Breast epithelium (tissue), 4 donors: ENCODE measurements at places on chromosomes 2 and 18.

GRCh38 chr2:25632396-25632795 is 41.0 kb downstream of the DTNB start:
- H3K4me3 ChIP-seq = no peak overlapping the region
- no peaks in the 10 kb centered on the region for H3K4me1 ChIP-seq
- no peak for DNase-seq
- H3K27ac ChIP-seq = no peak overlapping the region

- H3K36me3 ChIP-seq = no peaks in the 10 kb centered on the region
- no peak overlapping the region for H3K4me3 ChIP-seq
- no peaks in the 10 kb centered on the region for H3K27me3 ChIP-seq
- no peaks in the 10 kb centered on the region for H3K4me1 ChIP-seq
- no peak overlapping the region for H3K27ac ChIP-seq
- DNase-seq = no peak
These were observed 85.4 kb downstream of the MEP1B start for GRCh38 chr18:32275221-32275620.

DNA sequence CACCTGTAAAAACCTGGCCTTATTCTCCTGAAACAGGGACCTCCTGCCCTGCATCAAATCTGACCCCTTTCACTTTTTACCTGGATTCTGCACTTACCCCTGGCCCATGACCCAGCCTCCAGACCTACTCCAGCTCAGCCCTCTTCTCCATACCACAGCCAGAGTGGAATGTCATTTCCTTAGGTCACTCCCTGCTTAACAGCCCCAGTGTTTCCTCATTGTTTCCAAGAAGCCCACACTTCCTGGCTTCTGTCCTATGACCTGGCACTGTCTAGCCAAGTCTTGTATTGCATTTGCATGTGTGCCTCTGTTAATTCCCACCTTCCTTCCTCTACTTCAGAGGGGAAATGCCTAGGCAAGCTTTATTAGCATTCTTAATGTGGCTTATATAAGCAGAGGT is 51.4 kb upstream of the TRIB2 start:
- H3K4me3 ChIP-seq = no peak overlapping the region
- H3K4me1 ChIP-seq = no peaks in the 10 kb centered on the region
- no peak overlapping the region for H3K27ac ChIP-seq
- H3K27me3 ChIP-seq = no peaks in the 10 kb centered on the region
- no peaks in the 10 kb centered on the region for H3K36me3 ChIP-seq

GRCh38 chr18:75467281-75467795 is 39.8 kb upstream of the SMIM21 start:
- no peak overlapping the region for H3K27ac ChIP-seq
- no peak overlapping the region for H3K4me3 ChIP-seq
- no peak for DNase-seq

GRCh38 chr2:206572725-206573124 is 69.6 kb upstream of the FAM237A start:
- H3K27me3 ChIP-seq = no peaks in the 10 kb centered on the region
- H3K27ac ChIP-seq = no peak overlapping the region
- no peak overlapping the region for H3K4me3 ChIP-seq
- no peaks in the 10 kb centered on the region for H3K4me1 ChIP-seq
- H3K36me3 ChIP-seq = no peaks in the 10 kb centered on the region

GRCh38 chr2:43127208-43127940 is 99.0 kb downstream of the ZFP36L2 start:
- no peaks in the 10 kb centered on the region for H3K36me3 ChIP-seq
- peaks cover 25% of the 10 kb centered on the region for H3K4me1 ChIP-seq
- DNase-seq = no peak
- H3K4me3 ChIP-seq = no peak overlapping the region

GRCh38 chr2:241546771-241547498 is 11.6 kb upstream of the BOK start:
- no peak overlapping the region for H3K27ac ChIP-seq
- H3K27me3 ChIP-seq = no peaks in the 10 kb centered on the region
- no peaks in the 10 kb centered on the region for H3K36me3 ChIP-seq

GRCh38 chr2:15010346-15010745 is 377.8 kb downstream of the LRATD1 start:
- no peak for DNase-seq
- H3K4me1 ChIP-seq = no peaks in the 10 kb centered on the region
- H3K4me3 ChIP-seq = no peak overlapping the region
- no peak overlapping the region for H3K27ac ChIP-seq
- H3K36me3 ChIP-seq = no peaks in the 10 kb centered on the region

DNA sequence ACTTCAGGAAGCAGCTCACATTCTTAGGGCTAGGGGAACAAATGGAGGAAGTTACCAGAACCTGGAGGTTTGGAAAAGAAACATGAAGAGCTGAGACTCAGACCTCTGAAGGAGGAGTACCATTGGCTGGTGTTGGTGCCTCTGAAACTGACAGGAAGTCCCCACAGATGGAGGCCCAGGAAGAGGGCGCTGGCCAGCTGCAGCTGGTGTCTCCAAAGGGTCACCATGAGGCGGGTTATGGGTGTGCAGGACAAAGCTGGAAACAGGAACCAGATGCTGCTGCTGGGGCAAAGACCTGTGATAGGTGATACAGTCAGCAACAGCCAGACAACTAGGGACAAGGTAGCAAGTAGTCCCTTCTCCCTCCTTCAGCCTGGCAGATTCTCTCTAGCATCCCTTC is 136.5 kb upstream of the SERPINE2 start:
- H3K27ac ChIP-seq = no peak overlapping the region
- H3K4me1 ChIP-seq = no peaks in the 10 kb centered on the region
- no peaks in the 10 kb centered on the region for H3K36me3 ChIP-seq
- H3K4me3 ChIP-seq = no peak overlapping the region

DNA sequence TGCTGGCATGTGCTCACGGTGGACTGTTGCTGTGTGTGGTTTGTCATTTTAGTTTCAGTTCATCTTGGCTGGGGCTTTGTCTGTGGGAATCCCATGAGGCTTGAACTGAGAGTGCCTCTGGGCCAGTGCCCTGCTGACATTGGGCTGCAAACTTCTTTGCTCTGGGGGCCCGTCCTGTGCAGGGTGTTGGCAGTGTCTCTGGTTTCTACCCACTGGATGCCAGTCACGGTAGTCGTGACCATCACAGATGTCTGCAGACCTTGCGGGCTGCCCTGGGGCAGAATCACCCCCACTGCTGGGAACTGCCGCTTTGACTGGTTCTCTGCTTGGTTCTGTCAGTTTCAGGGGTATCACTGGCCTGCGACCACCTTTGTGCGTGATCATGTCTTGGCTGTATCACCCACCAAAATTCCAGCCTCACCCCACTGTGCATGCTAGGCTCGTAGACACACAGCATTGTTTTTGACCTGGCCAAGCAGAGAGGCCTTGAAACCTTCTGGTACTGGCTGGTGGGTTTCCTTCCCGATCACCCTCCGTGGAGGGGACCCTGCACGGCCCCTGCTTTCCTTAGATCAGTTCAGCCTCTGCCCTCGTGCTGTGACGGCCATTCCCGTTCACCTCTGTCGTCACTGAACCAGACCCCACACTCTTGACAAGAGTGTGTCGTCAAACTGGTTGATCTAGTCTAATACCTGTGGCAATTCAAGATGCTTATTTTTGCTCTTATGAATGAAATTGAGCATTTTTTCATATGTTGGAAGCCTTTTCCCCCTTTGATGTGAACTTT is 57.6 kb downstream of the KCNG2 start:
- no peak overlapping the region for H3K4me3 ChIP-seq
- DNase-seq = no peak
- no peaks in the 10 kb centered on the region for H3K4me1 ChIP-seq
- H3K36me3 ChIP-seq = no peaks in the 10 kb centered on the region
- H3K27me3 ChIP-seq = no peaks in the 10 kb centered on the region
- no peak overlapping the region for H3K27ac ChIP-seq

- H3K27me3 ChIP-seq = no peaks in the 10 kb centered on the region
- H3K4me1 ChIP-seq = no peaks in the 10 kb centered on the region
- H3K4me3 ChIP-seq = no peak overlapping the region
- no peak for DNase-seq
These were observed 290.8 kb upstream of the MC4R start for GRCh38 chr18:60663060-60663989.

- no peaks in the 10 kb centered on the region for H3K27me3 ChIP-seq
- no peak overlapping the region for H3K27ac ChIP-seq
These were observed 46.0 kb downstream of the COX7A2L start for GRCh38 chr2:42314892-42315468.

DNA sequence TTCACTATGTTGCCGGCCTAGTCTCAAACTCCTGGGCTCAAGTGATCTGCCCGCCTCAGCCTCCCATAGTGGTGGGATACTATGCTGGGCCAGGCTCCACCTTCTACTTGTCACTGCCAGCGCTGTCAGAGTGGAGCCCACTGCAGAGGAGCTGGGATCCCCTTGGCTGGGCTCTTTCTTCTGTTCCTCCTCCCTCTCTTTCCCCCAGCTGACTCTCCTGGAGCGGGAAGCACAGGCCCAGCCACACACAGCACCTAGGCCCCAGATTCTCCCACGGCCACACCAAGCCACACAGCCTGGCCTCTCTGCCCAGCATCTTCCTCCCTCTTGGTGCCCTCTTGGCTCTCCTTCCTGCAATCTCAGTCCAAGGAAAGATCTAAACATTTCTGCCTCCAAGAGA is 3.7 kb upstream of the GAREM2 start:
- H3K27me3 ChIP-seq = peaks cover 10% of the 10 kb centered on the region
- no peak overlapping the region for H3K4me3 ChIP-seq
- no peak overlapping the region for H3K27ac ChIP-seq
- peaks cover 9% of the 10 kb centered on the region for H3K4me1 ChIP-seq
- no peaks in the 10 kb centered on the region for H3K36me3 ChIP-seq

GRCh38 chr2:212686285-212686895 is 147.8 kb upstream of the ERBB4 start:
- H3K4me3 ChIP-seq = no peak overlapping the region
- peak; percentile 26 for DNase-seq
- no peaks in the 10 kb centered on the region for H3K36me3 ChIP-seq
- no peaks in the 10 kb centered on the region for H3K27me3 ChIP-seq

DNA sequence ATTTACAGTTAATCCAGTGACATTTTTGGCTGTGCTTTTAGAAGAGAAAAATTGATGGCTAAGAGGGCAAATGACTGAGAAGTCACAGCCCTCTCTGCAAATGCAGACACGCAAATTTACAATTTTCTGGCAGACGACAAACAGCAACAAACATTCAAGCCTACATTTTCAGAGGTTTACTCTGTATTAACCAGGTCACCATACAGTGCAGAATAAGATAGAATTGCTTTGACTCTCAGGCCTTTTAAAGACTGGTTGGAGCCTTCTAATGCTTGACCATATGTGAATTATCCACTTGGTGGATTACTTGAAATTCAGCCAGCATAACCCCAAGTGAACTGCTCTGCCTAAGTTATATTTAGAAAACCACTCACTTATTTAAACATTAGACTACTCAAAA is 280.9 kb upstream of the STON1 start:
- no peaks in the 10 kb centered on the region for H3K27me3 ChIP-seq
- no peak overlapping the region for H3K4me3 ChIP-seq
- H3K36me3 ChIP-seq = no peaks in the 10 kb centered on the region
- no peak for DNase-seq
- no peaks in the 10 kb centered on the region for H3K4me1 ChIP-seq
- H3K27ac ChIP-seq = no peak overlapping the region

GRCh38 chr2:39468579-39469451 is 31.7 kb upstream of the MAP4K3 start:
- no peak for DNase-seq
- H3K36me3 ChIP-seq = no peaks in the 10 kb centered on the region
- no peak overlapping the region for H3K4me3 ChIP-seq
- peak overlapping the region; percentile 58 for H3K27ac ChIP-seq

DNA sequence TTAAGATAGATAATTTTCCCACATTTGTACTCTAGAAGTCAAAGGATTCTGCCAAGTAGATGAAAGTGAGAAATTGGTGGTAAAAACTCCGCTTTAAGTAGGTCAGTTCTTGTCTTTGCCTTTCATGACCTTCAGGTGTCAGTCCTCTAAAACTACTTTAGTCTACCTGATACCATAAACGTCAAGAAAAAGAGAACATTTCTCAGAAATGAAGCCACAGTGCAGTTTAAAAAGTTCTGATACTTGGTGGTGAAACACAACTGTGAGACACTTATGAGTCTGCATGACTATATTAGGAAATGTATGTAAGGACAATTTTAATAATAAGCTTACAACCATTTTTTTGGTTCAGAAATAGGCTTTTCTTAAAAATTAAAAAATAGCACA is 583.3 kb downstream of the SATB2 start:
- no peak for DNase-seq
- no peak overlapping the region for H3K4me3 ChIP-seq
- H3K4me1 ChIP-seq = no peaks in the 10 kb centered on the region

DNA sequence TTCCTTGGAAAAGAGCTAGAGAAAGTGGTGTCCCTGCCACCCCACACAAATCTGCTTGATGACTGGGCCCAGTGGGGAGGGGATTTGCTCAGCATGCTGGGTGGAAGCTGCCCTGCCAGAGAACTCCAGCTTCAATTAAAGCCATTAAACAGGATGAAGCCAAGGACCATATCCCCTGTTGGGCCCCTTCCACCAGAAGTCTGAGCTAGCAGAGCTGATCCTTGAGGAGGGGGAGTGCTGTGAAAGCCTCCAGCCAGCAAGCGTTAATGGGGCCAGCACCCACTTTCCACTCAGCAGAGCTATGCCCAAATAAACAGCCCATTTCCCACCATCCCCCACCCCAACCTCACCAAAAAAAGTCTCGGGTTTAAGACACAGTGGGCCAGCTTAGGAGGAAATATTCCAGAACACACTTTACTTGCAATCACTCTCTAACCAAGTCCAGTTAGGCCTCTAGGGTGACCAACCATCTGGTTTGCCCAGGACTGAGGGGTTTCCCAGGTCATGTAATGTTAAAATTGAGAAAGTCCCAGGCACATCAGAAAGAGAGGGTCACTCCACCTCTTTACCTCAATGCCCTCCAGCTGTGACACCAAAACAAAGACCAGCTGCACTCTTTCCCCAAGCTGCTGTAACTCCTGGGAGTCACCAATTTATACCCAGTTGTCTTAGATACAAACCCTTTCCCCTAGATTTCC is 132.3 kb downstream of the FOXI3 start:
- H3K4me1 ChIP-seq = no peaks in the 10 kb centered on the region
- H3K4me3 ChIP-seq = no peak overlapping the region
- no peak overlapping the region for H3K27ac ChIP-seq
- no peak for DNase-seq
- H3K27me3 ChIP-seq = no peaks in the 10 kb centered on the region

GRCh38 chr2:94994063-94994913 is 31.2 kb upstream of the MAL start:
- no peak overlapping the region for H3K4me3 ChIP-seq
- no peak overlapping the region for H3K27ac ChIP-seq
- H3K36me3 ChIP-seq = no peaks in the 10 kb centered on the region
- H3K27me3 ChIP-seq = no peaks in the 10 kb centered on the region
- DNase-seq = no peak

GRCh38 chr18:47263430-47264307 is 12.2 kb upstream of the SKOR2 start:
- peak overlapping the region; percentile 55 for H3K4me3 ChIP-seq
- H3K4me1 ChIP-seq = no peaks in the 10 kb centered on the region
- H3K36me3 ChIP-seq = no peaks in the 10 kb centered on the region
- peaks cover 72% of the 10 kb centered on the region for H3K27me3 ChIP-seq

- peak within 1 kb of the TSS; percentile 70 for H3K4me3 ChIP-seq
- H3K4me1 ChIP-seq = peaks cover 35% of the 10 kb centered on the region
- peaks cover 72% of the 10 kb centered on the region for H3K27me3 ChIP-seq
These were observed at the start of gene CYP26B1 for GRCh38 chr2:72147303-72147971. TSS of gene CYP26B1 (minus strand) at chr2:72147862. CDS start at chr2:72147834, 28 bp downstream.

GRCh38 chr2:85253890-85254289 is 73.9 kb downstream of the TGOLN2 start:
- H3K27ac ChIP-seq = peak overlapping the region; percentile 97
- H3K4me3 ChIP-seq = no peak overlapping the region
- no peaks in the 10 kb centered on the region for H3K36me3 ChIP-seq
- no peaks in the 10 kb centered on the region for H3K27me3 ChIP-seq
- peaks cover 44% of the 10 kb centered on the region for H3K4me1 ChIP-seq
- DNase-seq = no peak

- no peaks in the 10 kb centered on the region for H3K27me3 ChIP-seq
- no peaks in the 10 kb centered on the region for H3K36me3 ChIP-seq
- H3K4me3 ChIP-seq = no peak overlapping the region
- H3K27ac ChIP-seq = no peak overlapping the region
These were observed 63.8 kb downstream of the TTC27 start for GRCh38 chr2:32691678-32692077.
